ENCODE measurements at places on chromosomes 7 and 10.

GRCh38 chr7:101943889-101944600, 126.6 kb downstream of the CUX1 start:
- DNase-seq = no peak

DNA sequence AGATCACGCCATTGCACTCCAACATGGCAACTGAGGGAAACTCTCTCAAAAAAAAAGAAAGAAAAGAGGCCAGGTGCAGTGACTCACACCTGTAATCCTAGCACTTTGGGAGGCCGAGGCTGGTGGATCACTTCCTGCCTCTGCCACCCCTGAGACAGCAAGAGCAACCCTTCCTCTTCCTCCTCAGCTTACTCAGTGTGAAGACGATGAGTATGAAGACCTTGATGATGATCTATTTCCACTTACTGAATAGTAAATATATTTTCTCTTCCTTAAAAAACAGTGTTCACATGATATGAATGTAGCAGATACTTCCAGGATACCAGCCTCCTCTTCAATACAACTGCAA, 2.1 kb upstream of the ZKSCAN1 start:
- DNase-seq = no peak

DNA sequence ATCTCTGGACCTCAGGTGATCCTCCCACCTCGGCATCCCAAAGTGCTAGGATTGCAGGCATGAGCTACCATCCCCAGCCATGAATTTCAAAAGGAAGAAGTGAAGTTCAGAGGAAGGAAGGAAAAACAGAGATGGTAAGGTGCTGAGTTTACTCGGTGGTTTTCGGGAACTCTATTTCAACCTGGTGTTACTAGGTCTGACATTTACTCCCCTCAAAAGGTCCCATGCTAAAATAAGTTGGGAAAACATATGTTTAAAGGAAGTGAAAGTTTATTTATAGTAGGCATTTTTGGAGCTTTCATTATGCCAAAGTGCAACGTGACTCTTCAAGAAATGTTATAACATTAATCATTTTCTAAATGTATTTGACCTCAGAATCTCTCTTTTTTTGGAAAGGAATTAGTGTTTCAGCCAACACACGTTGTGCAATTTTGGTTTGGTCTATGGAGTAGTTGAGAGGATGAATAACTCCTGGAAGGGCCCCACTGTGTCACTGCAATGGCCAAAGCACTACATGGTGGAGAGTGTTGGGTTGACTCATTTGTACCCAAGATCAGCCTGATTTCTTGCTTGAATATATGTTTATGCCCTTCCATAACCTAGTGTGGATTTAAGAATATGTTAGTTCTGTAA, 114.7 kb upstream of the FAM171A1 start:
- no peak for DNase-seq

DNA sequence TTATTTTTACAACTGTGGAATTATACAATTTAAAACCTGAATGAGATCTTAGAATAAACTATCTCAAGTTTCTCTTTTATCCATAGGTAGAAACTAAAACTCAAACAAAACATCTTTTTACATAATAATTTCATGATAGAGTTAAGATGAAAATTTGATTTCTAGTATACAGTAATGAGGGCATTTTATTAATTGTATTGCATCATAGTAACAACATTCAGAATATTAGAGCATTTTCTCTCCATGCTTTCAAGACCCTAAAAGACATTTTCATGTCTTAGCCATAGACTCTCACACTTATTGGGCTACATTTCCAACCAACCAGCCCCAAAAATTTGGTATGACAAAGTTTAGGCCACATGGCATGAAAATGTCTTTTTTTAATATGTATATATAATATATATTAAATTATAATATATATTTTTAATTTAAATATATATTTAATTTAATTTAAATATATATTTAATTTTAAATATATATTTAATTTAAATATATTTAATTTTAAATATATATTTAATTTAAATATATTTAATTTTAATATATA, 195.7 kb upstream of the STEAP1 start:
- DNase-seq = no peak

DNA sequence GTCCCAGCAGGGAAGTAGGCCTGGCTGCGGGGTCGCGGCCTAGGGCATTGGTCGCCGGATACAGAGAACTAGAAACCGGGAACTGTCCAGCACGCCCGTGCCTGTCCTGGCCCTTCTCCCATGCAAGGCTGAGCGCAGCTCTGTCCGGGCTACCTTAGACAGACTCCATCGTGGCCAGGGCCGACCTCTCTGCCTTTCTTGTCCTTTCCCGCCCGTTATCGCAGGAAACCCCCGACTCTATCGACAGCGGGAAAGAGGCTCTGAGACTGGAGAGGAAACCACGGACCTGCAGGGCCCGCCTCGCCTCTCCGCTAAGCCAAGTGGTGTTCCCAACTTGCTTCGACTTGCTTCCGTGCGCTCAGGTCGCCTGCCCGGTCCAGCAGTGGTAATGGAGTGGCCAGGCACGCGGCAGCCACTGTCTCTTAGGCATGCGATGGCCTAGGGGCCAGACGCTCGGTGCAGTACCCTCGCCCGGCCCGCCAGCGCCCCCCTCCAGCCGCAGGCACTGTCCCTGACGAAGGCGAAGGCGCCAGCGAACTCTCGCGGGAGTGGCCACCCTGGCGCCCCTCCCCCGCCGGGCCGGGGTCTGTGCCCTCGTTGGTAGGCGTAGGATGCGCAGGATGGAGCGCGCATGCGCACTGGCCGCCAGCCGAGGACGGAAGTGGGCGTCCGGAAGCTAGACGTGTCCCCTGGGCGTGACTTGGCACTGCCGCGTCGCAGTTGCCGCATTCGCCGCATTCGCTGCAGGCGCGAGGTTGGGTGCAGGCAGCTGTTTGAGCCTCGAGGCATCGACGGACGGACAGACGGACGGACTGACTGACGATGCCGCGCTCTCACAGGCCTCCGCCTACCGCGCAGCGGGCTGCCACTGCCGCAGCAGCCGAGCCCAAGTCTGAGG, 54.4 kb downstream of the MCMBP start:
- DNase-seq = no peak

GRCh38 chr7:137881607-137882260, 35.0 kb upstream of the DGKI start:
- no peak for DNase-seq

DNA sequence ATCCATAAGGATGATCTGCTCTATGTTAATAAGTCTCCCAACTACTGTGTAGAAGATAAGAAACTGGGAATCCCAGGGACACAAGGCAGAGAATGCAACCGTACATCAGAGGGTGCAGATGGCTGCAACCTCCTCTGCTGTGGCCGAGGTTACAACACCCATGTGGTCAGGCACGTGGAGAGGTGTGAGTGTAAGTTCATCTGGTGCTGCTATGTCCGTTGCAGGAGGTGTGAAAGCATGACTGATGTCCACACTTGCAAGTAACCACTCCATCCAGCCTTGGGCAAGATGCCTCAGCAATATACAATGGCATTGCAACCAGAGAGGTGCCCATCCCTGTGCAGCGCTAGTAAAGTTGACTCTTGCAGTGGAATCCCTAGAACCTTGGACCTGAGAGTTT, 10.3 kb downstream of the WNT16 start:
- DNase-seq = no peak

- no peak for DNase-seq
Observed at GRCh38 chr10:104577861-104578521, 63.1 kb upstream of the SORCS3 start.

- no peak for DNase-seq
Observed at GRCh38 chr7:140684066-140684950, 11.6 kb downstream of the ADCK2 start.

DNA sequence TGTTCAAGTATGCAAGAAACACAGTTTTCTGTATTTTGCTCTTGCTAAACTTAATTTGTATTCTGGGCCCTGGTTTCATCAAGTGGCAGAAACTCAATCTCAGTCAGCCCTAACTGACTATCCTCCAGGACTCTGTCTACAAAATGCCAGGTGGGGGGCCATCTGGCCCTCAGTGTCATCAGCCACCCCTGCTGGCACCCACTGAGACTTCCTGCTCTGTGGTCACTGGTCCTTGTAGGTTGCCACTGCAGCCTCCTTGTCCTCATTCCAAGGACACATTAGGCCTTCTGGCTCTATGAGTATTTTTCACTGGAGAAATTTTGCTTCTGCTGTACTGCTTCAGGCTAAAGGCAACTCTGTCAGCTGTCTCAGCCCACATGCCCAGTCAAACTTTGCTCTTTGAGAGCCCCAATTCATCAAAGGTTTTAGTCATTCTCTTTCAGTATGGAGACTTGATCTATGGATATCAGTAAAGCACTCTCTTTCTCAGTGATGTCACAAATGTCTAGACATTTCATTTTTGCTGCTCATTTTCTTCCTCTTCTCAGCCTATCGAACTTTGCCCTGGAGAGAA, 163.6 kb downstream of the KCND2 start:
- DNase-seq = no peak

DNA sequence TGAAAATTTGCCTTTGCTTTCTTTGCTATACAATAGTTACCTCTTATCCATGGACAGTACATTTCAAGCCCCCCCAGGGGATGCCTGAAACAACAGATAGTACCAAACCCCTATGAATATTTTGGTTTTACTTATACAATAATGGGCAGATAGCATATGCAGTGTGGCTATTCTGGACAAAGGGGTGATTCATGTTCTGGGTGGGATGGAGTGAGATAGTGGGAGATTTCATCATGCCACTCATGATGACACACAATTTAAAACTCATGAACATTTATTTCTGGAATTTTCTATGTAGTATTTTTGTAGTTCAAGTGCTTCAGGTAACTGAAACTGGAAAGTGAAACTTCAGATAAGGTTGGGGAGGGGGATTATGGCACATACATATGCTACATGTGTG, 12.0 kb downstream of the STARD3NL start:
- no peak for DNase-seq

DNA sequence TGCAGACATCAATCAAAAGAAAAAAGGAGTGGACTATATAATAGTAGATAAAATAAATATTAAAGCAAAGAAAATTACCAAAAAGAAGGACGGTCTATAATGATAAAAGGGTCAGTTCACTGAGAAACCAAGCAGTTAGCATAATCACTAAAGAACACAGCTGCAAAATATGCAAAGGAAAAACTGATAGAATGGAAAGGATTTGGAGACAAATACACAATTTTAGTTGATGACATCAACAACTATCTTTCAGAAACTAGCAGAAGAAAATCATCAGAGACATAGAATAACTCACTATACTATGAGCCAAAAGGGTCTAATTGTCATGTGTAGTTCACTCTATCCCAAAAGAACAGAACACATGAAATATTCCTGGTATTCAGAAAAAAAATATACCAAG, 316.4 kb upstream of the IGFBP3 start:
- DNase-seq = no peak

- no peak for DNase-seq
Observed at GRCh38 chr10:43923328-43923727, 274.6 kb upstream of the ZNF32 start.

DNA sequence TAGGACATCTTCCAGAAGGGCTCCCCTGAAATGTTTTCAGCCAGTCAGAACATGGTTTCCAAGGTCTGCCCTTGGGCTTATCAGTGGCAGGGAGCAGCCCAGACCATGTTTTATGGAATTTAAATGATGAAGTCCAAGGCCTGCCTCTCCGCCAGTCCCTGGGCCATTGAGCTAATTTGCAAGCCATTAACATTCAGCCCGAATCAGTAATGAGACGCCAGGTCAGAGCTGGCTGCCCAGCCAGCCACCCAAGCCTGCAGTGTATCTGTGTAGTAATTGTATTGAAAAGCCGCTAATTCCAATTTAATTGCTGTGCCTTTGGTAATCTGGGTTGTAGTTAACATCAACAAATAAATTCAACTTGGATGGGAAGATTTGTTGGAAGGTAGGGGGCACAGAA, 131.4 kb downstream of the PAXIP1 start:
- no peak for DNase-seq

DNA sequence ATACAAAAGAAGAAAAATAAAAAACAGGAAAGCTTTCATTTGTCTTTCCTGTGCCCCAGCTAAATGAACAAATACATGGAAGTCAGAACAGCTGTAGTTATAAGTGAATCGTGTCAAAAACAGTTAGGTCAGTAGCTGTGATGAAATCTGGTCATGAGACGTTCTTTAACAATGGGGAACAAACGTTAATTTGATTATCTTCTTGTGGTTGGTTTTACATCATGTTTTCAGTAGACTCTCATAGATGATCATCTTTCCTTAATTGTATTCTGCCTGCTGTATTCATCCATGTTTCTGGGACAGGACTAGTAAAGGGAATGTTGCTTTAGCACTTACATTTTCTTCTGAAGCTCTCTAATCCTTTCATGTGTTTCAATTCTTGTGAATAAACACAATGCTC, 97.0 kb downstream of the PCLO start:
- no peak for DNase-seq

DNA sequence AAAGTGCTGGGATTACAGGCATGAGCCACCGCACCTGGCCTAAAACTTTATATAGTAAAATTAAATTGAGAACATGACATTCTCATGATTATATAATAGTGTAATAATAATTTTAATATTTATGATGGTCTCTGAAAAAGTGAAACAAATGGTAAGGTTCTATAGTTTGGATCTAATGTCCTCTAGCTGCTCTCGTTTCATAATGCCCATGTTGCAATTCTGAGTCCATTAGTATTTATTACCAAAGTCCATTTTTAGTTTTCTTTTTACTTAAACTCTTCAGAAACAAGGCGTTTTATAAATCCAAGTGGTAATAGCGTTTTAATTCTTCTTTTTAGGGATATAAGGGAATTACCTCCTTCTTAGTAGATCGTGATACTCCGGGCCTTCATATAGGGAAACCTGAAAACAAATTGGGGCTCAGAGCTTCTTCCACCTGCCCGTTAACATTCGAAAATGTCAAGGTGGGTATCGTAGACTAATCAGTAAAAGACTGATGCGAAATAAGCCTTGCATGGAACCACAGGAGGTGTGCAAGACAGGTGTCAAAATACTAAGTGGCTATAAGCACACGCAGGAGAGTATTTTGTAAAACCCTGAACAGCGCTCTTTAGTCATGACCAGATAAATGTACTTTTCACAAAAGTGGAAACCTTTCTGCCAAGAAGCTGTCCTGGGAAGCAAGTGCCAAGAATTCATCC, 34.1 kb downstream of the ACADSB start:
- DNase-seq = no peak

GRCh38 chr10:49329146-49329505, 30.2 kb downstream of the C10orf71 start:
- no peak for DNase-seq

GRCh38 chr10:68442971-68443370, 28.8 kb downstream of the DNA2 start:
- no peak for DNase-seq

- DNase-seq = no peak
Observed at GRCh38 chr10:89245802-89246201, 5.8 kb downstream of the LIPA start.

DNA sequence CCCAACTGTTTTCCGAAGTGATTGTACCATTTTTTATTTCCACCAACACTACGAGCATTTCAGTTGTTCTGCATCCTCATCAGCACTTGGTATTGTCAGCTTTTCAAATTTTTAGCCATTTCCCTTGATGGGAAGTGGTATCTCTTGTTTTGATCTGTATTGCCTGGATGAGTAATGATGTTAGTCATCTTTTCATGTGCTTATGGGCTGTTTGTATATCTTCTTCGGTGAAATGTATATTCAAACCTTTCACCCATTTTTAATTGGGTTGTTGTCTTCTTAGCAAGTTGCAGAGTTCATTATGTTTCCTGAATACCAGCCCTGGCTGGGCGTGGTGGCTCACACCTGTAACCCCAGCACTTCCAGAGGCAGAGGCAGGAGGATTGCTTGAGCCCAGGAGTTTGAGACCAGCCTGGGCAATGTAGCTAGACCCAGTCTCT, 22.1 kb downstream of the CLIP2 start:
- no peak for DNase-seq

GRCh38 chr7:44469461-44470134, 20.9 kb downstream of the NUDCD3 start:
- DNase-seq = no peak

All from NCI-H1105 treated with DMSO at 0.1 percent for 48 hours (cell line).